ENCODE measurements at places on chromosomes 16 and 17.

- DNase-seq: peak; percentile 76
Observed at GRCh38 chr17:80252871-80253270, 7.8 kb upstream of the RNF213 start.

DNA sequence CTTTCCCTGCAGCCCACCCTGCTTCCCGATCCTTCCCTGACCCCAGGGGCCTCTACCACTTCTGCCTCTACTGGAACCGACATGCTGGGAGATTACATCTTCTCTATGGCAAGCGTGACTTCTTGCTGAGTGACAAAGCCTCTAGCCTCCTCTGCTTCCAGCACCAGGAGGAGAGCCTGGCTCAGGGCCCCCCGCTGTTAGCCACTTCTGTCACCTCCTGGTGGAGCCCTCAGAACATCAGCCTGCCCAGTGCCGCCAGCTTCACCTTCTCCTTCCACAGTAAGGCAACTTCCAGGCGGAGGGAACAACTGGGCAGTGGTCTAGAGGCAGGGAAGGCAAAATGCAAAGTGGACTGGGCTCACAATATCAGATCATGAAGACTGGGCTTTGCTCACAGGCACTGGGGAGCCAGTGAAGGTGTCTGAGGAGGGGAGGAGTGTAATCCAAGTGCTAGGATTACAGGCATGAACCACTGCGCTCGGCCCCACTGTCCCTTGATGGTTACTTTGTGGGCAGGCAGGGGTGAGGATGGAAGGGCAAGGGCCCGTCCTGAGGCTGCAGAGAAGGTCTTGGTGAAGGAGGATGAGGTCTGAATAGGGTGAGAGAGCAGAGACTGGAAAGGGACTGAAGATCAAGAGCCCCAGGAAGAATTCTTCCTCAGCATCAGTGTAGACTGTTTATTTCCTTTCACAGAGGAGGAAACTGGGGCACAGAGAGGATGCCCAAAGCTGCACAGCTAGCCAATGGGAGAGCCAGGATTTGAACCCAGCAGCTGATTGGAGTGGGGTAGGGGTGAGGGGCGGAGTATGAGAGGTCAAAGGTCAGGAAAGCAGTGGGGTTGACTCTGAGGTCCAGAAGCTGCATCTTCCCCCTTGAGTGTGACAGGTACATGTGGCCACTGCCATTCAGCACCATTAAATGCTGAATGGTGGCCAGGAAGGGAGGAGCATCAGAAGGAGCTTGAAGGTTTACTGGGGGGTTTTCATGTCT, 16.5 kb upstream of the ADGRG3 start:
- no peak for DNase-seq

- no peak for DNase-seq
Observed at GRCh38 chr17:28527859-28528258, 21.7 kb downstream of the FOXN1 start.

DNA sequence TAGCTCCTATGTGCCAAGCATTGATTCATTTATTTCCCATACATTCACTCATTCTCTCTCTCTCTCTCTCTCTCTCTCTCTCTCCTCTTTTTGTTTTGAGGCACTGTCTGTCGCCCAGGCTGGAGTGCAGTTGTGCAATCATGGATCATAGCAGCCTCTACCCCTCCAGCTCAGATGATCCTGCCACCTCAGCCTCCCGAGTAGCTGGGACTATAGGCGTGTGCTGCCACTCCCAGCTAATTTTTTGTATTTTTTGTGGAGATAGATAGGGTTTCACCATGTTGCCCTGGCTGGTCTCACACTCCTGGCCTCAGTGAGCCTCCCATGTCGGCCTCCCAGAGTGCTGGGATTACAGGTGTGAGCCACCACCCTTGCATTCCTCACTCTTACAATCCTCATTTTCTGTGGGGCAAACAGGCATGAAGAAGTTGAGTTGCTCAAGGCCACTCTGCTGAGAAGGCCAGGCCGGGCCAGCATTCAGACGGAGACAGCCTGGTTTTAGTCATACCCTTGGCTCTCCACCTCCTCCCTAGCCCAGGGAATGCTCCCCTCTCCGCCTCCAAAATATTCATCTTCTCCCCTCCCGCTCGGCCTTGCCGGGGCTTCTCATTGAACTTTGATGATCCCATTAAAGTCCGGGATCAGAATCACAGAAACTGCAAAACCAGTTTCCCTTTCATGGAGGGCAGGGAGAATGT, 765 bp upstream of the PRM2 start:
- no peak for DNase-seq

DNA sequence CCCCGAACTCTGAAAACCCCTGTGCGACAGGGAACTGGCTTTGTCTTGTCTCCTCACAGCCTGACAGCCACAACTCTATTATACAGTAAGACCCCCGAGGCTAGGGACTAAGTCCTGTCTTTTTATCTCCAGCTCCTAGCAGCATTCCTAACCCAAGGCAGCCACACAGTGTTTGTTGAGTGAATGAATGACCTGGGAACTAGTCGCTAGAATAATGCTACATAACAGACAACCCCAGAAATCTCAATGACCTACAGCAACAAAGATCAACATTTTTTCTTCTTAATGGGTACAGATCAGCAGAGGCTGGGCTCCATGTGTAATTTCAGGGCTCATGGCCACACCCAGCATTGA, 71.4 kb upstream of the TNRC6C start:
- no peak for DNase-seq

- no peak for DNase-seq
Observed at GRCh38 chr16:75273054-75273925, 21.9 kb upstream of the BCAR1 start.

GRCh38 chr16:53055541-53056391, 975 bp downstream of the CHD9 start:
- peak; percentile 47 for DNase-seq

All from NCI-H69 (cell line).